ENCODE measurements at places on chromosomes 13 and 19. TPM values are rescaled to one million over a fixed set of nuclear protein-coding genes. Genes with fewer than 3 reads are reported as not detected.

GRCh38 chr19:54662730-54663129 lies at the start of gene LILRB4:
Gene LILRB4 (plus strand): TSS chr19:54662985. CDS start chr19:54663034, 49 bp downstream.
- no peak for DNase-seq

Gene SOX1
- not detected for total RNA-seq

GRCh38 chr13:43551897-43552456 lies 234.8 kb downstream of the ENOX1 start:
- no peak for DNase-seq

Gene FUT2
- 0.05 TPM for total RNA-seq

GRCh38 chr13:27463500-27463899 lies 13.1 kb upstream of the MTIF3 start:
- DNase-seq = no peak

DNA sequence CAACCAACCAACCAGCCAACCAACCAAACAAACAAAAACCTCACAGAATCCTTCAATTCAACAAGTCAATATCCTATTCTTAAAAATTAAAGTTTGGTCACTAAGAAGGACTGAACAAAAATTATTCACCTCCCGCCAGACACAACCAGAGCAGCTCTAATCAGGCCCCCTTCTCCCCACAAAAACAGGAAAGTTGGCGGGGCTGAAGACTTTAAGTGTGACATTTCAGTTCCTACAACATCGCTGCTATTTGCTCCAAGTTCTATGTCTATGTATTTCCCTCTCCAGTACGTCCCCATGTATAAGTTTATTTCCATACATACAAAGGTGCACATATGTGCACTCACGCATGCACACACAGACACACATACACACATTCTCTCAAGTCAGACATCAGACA lies 32.8 kb upstream of the STK24 start:
- no peak for DNase-seq

DNA sequence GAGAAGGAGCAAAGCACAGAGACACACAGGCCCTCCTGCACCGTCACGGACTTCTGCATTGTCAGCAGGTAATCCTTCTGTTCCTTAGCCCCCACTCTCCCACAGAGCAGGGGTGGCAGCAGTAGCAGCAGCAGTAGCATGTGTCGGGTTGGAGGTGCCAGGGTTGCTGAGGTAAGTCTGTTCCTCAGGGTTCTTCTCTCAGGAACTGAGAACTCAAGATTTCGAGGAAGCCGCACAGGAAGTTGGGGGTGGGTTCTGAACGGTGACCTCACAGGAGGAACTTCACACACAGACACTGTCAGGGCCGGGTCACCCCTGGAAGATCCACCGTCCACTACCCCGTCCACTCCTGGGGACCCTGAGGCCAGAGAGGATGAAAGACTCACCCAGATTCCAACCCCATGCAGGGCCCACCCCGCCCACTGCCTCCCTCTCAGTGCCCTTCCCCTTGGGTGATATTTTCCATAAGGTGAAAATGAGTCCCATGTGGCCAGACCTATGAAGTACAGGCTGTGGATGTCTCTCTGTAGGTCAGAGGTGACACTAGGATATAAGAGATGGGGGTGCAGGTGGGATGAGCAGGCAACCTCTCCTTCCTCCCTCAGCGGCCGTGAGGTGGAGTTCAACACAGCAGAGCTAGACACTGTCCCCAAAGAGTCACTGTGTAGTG lies at the start of gene SIGLEC12:
Gene SIGLEC12, minus strand, starts transcription at position 207 of the 670 bp plus-strand sequence. Its CDS starts 67 bp downstream, at position 140.
- no peak for DNase-seq

Gene NDFIP2
- 15.5 TPM for total RNA-seq

DNA sequence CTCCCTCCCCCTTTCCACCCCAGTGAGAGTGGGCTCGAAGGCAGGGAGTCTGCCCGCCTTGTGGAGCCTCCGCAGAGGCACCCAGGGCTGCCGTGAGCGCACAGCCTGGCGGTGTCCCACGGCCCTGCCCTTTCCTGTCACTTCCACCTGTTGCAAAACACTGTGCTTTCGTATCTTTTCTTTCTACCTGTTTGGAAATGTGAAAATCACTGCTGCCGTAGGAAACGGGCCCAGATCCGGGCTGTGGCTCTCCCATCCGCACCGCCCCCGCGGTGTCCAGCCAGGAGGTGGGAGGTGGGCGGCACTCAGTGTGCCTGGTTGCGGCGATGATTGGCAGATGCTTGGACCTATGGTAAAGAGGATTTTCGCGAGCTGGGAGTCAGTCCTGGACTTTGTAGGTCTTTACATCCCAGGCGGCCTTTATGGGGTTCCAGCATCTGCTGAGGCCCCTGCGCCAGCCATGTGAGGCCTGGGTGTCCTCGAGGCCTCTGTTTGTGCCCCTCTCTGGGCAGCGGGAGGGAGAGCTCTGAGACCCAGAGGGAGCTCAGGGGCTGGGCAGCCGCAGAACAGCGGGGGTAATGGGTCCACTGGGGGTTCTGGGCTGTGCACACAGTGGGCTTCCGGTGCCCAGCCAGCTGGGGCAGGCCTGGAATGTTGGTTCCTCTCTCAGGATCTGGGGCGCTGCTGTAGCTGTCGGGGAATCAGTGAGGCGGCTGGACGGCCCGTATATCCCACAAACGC lies 6.1 kb downstream of the STK11 start:
- no peak for DNase-seq

Gene MEDAG
- 0.50 TPM for total RNA-seq

- no peak for DNase-seq
Observed at GRCh38 chr13:48731001-48731658, 77.4 kb downstream of the CYSLTR2 start.

Gene GJB6
- 0.08 TPM for total RNA-seq
